ENCODE measurements at places on chromosomes 1 and 21.
A peak's percentile ranks its signal among the peaks of the same experiment; 100 is the strongest.

DNA sequence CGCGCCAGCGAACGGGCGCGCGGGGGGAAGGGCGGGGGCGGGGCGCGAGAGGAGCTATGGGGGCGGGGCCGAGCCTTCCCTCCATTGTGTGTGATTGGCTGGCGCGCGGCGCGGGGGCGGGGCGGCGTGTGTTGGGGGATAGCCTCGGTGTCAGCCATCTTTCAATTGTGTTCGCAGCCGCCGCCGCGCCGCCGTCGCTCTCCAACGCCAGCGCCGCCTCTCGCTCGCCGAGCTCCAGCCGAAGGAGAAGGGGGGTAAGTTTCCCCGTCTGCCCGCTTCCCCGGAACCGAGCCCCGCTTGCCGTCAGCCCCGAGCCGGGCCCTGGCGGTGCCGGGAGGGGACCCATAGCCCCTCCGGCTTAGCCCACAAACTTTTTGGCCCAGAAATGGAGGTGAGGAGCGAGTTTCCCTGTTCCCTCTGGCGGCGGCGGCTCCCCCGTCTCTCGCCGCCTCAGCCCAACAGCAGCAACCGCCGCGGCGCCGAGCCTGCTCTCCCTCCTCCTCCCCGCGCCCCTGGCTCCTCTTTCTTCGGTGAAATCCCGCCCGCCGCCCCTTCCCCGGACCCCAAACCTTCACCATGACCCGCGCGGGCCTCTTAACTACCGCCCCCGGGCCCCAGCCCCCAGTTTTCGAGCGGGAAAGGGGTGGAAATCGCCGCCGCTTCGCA is at the start of gene H3-3A:
TSS of gene H3-3A (plus strand) at position 159 of the 666 bp plus-strand sequence. CDS start 1,636 bp downstream, outside the sequence.
- DNase-seq = peak; percentile 87

- no peak for DNase-seq
These were observed 1.7 kb downstream of the COP1 start for GRCh38 chr1:176205332-176205914.

DNA sequence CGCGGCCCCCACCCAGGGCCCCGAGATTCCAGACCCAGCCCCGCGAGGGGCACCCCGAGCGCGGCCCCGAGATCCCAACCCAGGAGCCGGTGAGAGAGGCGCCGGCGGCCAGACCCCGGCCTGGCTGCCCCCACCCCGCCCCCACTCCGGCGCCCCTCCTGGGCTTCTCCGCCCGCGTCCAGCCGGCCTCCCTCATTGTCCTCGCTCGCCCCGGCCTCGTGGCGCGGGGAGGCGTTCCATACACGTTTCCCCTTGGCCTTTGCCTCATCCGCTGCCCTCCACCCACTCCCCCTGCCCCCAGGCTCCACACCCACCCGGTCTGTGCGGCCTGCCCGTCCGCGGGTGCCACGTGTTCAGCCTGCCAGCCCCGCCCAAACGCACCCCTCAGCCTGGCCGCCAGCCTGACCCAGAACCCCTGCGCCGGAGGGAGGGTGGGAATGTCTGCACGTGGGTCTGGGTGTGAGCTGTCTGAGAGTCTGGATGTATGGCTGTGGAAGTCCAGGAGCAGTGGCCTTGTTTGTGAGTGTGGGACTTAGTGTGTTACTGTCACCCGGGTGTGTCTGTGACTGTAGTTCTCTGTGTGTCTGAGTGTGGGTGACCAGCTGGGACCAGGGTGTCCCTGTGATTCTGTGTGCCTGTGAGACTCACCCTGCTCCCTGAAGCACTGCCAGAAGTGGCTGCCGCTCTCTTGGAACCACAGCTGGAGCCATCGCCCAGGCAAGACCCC is 681 bp downstream of the B4GALT2 start:
- no peak for DNase-seq

DNA sequence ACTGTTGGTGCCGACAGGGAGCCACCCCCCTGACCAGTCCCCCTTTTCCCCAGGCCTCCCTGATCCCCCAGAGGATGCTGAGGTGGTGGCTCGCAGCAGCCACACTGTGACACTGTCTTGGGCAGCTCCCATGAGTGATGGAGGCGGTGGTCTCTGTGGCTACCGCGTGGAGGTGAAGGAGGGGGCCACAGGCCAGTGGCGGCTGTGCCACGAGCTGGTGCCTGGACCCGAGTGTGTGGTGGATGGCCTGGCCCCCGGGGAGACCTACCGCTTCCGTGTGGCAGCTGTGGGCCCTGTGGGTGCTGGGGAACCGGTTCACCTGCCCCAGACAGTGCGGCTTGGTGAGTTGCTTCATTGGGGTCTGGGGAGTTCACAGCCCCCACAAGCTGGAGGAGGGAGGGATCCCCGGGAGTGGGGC is 89.2 kb downstream of the TRIM11 start:
- DNase-seq = no peak

- no peak for DNase-seq
These were observed 42.9 kb upstream of the TMCO2 start for GRCh38 chr1:40204856-40205255.

GRCh38 chr1:64484651-64485050 is 14.7 kb downstream of the CACHD1 start:
- DNase-seq = no peak

GRCh38 chr1:168529518-168529917 is 14.3 kb downstream of the XCL2 start:
- no peak for DNase-seq

- no peak for DNase-seq
These were observed 74.0 kb downstream of the TLR5 start for GRCh38 chr1:223068900-223069665.

DNA sequence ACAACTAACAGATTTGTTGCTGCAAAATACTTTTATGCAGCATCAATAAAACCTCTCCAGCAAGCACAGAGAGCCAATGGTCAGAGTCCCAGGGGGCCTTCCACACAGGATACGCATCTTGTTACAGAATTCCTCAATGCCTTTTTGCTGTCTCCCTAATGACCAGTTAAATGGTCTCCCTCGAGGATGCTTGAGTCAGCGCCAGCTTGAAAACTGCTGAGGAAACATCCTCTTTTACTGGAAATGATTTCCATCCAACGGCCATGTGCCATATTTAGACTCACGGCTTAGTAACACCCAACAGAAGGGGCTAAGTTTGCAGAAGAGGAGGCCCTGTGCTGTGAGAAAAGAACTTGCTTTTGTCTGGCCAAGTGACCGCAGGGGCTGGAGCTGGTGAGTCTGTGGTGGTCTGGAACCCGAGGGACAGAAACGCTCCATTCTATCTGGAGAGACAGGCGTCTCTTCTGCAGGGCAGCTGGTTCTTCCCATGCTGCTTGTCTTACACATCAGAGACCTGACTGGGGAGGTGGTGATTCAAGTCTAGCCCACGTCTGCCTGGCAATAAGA is 496.4 kb downstream of the SETD4 start:
- peak; percentile 98 for DNase-seq

GRCh38 chr21:26965907-26966581 is 844 bp downstream of the ADAMTS5 start:
- DNase-seq = no peak

- no peak for DNase-seq
These were observed 520 bp downstream of the TNFRSF18 start for GRCh38 chr1:1205769-1206375.

GRCh38 chr1:65001231-65001792 is 35.0 kb upstream of the JAK1 start:
- DNase-seq = peak; percentile 15

DNA sequence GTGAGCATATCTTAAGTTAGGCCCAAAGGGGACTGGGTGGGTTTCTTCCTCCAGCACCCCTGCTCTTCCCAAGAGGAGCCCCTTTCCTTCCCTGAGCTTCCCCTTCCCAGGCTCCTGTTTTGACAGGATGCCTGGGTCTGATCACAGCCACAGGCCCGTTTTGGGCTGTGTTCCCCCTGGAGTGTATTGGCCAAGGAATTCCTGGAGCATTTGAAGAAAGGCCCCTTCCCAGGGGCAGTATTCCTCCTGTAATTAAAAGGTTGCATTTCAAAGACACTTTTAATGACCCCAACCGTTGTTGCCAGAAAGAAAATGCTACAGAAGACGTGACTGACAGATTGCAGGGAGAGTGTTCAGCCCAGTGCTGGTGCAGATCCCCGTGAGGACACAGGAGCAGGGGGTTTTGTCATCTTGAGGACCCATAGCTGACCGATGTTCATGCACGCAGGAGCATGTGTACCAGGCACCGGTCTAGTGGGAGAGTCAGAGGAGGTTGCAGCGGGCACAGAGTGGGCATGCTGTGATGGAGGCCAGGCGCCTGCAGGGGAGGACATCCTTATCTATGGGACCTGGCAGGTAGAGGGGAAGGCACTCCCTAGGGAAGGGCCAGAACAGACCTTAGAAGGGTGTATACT is 19.3 kb upstream of the LBR start:
- DNase-seq = no peak

GRCh38 chr1:63322944-63323864 is 837 bp downstream of the FOXD3 start:
- DNase-seq = no peak

DNA sequence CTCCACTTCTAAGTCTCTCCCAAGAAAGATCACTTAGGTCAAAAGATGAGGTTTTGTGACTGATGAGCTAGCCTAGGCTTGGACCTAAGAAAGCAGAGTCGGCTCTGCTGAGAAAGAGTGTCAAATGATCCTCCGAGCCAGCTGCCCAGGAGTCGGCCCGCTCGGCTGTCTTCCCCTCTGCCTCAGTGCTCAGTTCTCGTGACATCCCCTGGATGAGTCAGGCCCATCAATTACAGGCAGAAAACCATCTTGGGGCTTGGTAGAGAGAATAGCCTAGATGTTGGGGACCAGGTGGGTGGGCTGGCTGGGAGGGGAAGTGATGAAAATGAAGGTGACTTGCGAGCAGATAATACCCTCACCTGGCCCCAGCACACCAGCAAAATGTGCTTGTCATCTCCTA is 60.5 kb downstream of the SLC66A1 start:
- DNase-seq = peak; percentile 68

DNA sequence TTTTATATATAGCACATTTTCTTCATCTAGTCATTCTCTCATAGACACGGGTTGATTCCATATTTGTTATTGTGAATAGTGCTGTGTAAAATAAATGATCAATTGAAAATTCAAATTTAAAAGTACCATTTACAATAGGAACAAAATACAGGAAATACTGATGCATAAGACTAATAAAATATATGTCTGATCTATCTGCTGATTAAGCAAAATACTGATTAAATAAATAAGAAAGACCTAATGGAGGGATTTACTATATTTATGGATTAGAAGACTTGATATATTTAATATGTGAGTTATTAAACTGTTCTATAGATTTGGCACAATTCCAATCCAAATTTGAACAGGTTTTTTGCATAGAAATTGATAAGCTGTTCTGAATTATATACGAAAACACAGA is 1044.8 kb upstream of the ADGRL2 start:
- DNase-seq = no peak

- DNase-seq = no peak
These were observed 1.8 kb downstream of the GPR3 start for GRCh38 chr1:27394282-27394658.

DNA sequence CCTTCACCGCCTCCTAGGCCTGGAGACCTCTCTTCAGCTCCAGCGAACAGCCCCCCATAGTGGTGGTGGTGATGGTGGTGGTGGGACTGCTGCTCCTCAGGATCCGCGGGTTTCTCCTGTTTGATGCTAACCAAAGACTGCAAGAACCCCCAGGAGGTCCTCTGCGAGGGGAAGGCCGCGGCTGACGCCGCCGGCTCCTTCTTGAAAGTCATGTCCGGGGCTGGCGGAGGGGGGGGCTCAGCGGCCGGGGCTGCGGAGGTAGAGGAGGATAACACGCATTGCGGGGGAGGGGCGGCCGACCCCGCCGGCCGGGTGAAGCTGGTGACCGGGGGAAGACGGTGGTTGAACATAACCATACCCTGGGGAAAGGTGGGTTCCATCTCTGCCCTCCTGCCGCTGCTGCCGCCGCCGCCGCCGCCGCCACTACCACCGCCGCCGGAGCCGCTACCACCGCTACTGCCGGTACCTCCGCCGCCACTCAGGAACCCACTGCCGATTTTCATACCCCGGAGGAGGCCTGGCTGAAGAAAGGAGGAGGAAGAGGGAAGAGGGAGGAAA is 554 bp downstream of the ZNF281 start:
- DNase-seq = no peak

DNA sequence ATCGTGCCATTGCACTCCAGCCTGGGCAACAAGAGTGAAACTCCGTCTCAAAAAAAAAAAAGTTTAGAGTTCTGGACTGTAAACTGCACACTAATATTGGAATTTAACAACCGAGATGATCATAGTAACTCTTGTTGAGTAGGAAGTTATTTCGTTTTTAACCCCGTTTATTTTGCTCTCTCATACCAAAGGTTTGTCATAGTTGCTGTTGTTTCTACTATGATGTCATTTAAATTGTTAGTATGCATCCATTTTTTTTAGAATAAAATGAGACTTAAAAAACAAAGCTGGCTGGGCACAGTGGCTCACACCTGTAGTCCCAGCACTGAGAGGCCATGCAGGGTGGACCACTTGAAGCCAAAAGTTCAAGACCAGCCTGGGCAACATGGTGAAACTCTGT is 49.3 kb downstream of the DOP1B start:
- no peak for DNase-seq

DNA sequence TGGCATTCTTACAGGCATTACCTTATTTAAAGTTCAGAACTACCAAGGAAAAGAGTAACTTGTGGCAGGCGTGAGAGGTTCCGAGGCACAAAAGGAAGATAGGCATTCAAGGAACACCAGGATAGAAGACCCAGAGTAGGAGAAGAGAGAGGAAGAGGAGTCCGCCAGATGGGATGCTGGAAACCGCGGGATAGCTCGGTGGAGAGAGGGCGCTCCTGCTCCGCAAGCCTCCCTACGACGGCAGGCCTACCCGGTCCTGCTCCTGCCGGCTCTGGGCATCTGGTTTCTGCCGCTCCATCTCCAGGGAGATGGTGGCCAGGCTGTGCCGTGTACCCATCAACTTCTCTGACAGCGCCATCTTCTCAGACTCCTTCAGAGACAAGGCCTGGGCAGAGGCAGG is 5.4 kb upstream of the NBPF1 start:
- no peak for DNase-seq

GRCh38 chr1:48073798-48074530 is 76.8 kb upstream of the TRABD2B start:
- no peak for DNase-seq

DNA sequence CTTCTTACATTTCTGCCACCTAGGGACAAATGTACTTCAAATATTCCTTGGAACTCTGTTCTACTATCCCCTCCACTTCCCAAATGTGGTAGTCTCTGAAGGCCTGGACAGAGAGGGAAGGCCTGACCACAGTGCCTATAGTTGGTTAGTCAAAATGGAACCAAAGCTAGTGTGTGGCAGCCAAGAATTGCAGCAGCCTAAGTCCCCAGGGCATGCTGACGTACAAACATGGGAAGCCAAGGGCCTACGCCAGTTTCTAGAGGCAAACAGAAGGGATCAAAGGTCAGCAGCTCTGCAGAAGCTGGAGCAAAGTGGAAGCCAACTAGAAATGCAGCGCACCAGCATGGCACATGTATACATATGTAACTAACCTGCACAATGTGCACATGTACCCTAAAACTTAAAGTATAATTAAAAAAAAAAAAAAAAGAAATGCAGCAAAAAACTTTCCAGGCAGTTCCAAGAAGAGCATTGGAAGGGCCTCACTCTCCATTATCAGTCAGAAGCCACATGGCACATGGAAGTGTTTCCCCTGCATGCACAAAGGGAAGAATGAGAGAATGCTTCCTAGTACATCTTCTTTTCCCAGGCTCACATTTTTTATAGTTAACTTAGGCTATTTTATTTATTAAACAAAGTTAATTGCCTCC is 39.4 kb upstream of the GADD45A start:
- DNase-seq = no peak
